Left lobe of liver (tissue), 2 donors: ENCODE measurements at places on chromosomes 13 and 19. TPM values are rescaled to one million over a fixed set of nuclear protein-coding genes. Genes with fewer than 3 reads are reported as not detected.
A peak's percentile ranks its signal among the peaks of the same experiment; 100 is the strongest.

GRCh38 chr13:111899714-111900389, 167.1 kb upstream of the SOX1 start:
- peak; percentile 19 for DNase-seq

DNA sequence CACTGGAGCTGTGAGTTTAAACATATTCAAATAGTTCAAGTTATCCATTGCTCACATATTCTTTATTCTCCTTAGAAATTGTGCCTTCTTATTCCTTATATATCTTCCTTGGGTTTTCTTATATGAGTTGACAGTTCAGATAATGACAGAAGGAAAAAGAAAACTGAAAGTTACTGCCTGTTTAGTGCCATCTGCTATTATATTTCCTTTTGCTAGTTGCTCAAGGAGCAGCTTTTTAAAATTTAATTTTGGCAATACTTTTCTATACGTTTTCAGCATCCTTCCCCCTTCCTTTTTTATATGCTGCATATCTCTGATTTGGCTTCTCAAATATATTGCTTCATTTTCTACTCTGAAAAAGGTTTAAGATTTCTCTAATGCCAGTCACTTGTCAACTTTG, 903.1 kb upstream of the SPRY2 start:
- DNase-seq = no peak

The RRAS gene
- 8.9 TPM for total RNA-seq

GRCh38 chr13:44040070-44040817, 160.5 kb downstream of the LACC1 start:
- no peak for DNase-seq

GRCh38 chr13:59856281-59856810, 307.4 kb downstream of the DIAPH3 start:
- no peak for DNase-seq

The DPF1 gene
- total RNA-seq = not detected
